ENCODE measurements at places on chromosomes 1 and 21.
A peak's percentile ranks its signal among the peaks of the same experiment; 100 is the strongest.

DNA sequence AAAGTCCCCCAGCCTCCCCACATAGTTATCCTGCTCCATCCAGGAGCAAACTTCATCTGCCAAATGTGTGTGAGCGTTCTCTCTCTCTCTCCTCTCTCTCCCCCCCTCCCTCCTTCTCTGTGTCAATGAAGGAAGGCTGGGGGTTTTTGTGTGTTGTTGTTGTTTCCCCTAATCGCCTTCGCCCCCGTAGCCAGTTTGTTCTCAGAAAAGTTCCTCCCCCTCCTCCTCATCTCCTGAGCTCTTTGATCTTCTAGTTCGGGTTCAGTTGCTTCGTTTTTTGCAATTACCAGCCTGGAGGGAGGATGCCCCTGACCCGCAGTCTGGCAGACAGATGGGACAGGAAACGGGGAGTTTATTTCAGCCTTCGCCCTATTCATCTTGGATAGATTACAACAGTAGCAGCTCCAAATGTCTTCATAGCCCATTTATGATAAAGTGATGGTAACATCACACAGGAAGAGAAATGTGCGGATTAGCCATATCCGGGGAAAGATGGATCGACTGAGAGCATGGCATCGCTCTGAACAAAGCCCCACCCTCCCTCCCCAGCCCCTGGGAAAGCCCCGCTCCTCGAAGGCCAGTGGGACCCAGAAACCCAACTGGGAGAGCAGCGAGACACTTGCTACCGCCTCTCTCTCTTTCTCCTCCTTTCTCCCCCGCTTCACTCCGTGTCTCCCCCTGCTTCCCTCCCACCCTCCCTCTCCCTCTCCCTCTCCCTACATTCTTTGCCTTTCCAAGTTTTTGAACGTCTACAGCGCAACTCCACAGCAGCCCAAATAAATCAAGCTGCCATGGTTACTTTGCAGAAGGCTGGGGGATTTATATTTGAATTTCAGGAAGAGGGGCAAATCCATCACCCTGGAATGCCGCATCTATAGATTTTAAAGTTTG lies 139.7 kb upstream of the ARHGEF16 start:
- DNase-seq: no peak

DNA sequence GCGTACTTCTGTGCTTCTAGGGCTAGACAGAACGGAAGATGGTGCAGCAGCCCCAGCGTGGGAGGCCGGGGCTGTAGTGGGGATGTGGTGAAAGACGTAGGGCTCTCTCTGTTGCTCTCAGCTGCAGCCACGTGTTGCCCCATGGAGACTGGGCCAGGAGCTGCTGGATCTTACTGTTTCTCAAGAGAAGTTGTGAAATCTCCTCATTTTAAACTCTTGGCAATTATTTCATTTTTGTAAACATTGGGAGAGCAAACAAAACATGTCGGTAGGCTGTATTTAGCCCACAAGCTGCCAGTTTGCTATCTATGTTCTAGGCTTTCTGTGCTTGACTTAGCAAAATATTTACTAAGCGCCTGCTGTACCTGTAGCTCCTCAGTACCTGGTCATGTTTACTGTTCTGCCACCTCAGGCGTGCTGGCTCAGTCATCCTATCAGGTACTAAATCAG lies 15.9 kb upstream of the ELOA start:
- no peak for DNase-seq

GRCh38 chr1:25540750-25541342 lies 2.6 kb upstream of the LDLRAP1 start:
- no peak for DNase-seq

- DNase-seq: no peak
Measured at GRCh38 chr1:243227622-243228021, 27.5 kb downstream of the CEP170 start.

GRCh38 chr1:20124456-20125057 lies 5.2 kb upstream of the PLA2G2D start:
- no peak for DNase-seq

DNA sequence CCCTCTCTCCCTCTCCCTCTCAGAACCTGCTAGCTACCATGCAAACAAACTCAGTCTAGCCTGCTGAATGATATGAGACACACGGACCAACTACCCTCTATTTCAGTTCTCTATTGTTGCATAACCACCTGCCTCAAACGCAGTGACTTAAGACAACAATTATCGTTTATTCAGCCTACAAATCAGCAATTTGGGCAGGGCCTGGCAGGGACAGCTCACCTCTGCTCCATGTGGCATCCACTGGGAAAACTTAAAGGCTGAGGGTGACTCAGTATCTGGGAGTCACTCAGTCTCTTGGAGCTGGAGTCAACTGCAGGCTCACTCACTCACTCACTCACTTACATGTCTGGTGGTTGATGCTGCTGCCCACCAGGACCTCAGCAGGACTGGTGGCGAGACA lies 121.3 kb downstream of the SEC16B start:
- DNase-seq: no peak

- no peak for DNase-seq
Measured at GRCh38 chr21:33031152-33031911, 5.6 kb downstream of the OLIG2 start.

- no peak for DNase-seq
Measured at GRCh38 chr1:229271448-229272159, 693 bp downstream of the RAB4A start.

- no peak for DNase-seq
Measured at GRCh38 chr1:25361901-25362300, 23.8 kb downstream of the TMEM50A start.

DNA sequence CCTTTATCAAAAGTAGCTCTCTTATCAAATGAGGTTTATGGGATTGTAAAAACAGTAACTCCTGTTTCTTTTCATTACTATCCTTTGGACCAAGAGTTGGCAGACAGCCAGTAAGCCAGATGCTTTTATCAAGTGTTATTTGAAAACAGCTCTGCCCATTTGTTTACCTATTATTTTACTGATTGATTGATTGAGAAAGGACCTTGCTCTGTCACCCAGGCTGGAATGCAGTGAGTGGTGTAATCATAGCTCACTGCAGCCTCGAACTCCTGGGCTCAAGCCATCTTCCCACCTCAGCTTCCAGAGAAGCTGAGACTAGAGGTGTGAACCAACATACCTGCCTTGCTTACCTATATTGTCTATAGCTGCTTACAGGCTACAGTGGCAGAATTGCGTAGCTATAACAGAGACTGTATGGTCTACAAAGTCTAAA lies 3.6 kb downstream of the PRKAB2 start:
- no peak for DNase-seq

- no peak for DNase-seq
Measured at GRCh38 chr1:233518344-233518743, 95.6 kb upstream of the KCNK1 start.

DNA sequence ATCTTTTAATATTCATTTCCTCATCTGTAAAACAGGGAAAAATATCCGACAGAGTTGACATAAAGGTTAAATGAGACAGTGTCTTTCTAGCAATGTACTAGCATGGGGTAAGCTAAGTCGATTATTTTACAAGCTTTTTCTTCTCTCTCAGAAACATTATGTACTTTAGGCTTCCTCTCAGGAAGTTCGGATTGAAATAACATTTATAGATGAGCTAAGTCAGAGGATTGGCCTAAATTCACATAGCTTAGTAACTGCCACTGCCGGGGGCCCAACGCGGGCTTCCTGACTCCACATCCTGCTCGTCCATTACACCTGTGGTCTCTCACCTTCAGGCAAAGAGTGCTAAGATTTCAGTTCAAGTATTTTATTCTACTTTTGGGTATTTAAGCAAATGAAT lies 462.3 kb upstream of the NFIA start:
- no peak for DNase-seq

DNA sequence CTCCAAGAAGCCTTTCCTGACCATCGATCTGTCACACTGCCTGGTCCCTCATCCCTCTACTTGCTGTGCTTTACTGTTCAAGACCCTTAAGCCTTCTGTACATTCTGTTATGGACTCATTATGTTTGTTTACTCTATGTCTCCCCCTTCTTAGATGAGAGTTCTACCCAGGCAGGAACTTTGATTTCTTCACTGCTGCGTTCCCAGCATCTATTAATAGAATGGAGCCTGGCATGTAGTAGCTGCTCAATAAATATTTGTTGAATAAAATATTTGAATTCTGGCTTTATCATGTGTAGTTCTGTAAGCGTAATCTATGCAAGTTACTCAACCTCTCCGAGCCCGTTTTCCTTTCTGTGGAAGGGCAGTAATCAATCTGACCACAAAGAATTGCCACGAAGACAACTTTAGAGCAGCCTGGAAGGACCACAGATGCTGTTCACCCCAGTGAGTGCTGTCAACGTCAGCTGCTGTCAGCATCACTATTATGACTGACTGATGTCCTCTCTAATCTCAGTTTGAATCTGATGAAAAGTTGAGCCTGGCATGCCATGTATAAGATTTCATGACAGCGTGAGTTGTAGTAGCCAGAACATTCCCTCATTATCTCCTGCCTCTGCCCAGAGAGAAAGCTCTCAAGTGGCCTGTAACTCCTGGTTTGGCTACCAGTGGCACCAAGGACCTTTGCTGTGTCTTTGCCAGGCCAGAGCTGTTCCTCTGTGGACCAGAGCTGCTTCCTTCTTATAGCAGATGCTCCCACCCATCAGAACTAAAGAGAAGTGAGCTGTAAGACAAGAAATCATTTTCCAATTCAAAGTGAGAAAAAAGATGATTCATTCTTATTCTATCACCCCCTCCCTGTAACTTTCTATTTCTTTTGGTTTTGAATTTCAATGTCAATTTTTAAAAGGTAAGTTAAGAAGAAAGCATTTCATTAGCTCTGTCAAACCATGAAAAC lies 94.5 kb downstream of the PRDM2 start:
- no peak for DNase-seq

- no peak for DNase-seq
Measured at GRCh38 chr1:217076902-217077301, 353.7 kb upstream of the ESRRG start.

- no peak for DNase-seq
Measured at GRCh38 chr1:113255720-113256347, 134.5 kb upstream of the MAGI3 start.

DNA sequence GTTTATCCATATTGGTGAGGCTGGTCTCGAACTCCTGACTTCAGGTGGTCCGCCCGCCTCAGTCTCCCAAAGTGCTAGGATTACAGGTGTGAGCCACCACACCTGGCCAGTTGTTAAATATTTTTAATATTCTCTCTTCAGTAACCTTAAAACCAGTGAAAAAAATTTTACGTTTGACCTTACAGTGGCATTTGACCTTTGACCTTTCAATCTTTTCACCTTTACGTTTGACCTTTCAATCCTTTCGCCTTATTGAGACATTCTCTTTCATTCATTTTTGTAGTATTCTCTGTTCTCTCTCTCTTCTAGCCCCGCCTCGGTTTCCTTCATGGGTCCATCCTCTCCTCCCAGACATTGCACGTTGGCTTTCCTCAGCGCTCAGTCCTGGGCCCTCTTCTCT lies 277.9 kb downstream of the DNM3 start:
- DNase-seq: no peak

- peak; percentile 2 for DNase-seq
Measured at GRCh38 chr1:8217011-8217711, 100.8 kb upstream of the SLC45A1 start.

GRCh38 chr1:245172026-245172425 lies 17.2 kb downstream of the KIF26B start:
- no peak for DNase-seq

DNA sequence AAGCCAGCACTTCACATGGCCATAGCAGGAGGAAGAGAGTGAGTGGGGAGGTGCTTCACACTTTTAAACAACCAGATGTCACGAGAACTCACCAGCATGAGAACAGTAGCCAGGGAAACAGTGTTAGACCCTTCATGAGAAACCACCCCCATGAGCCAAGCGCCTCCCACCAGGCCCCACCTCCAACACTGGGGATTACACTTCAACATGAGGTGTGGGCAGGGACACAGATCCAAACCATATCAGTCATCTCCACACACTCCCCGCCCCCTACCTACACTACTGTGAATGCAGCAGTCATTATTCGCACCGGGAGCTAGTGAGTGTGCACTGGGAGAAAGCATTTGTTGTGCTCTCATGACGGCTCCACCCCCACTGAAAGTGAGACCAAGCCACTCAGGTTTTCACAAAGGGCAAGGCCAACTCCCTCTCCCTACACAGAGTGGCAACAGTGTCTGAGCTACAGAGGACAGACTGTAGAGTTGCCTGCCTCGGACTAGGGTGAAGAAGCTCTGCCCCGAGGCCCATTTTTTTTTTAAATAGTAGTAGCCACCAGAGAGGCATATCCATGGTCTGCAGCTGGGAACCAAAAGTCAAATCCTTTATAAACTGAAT lies 125.6 kb downstream of the BARHL2 start:
- DNase-seq: no peak

GRCh38 chr1:209674957-209675564 lies at the start of gene G0S2:
TSS of gene G0S2 (plus strand) at chr1:209675412. CDS start at chr1:209675685, 273 bp downstream.
- DNase-seq: peak; percentile 26

GRCh38 chr1:172122381-172122780 lies 281.1 kb downstream of the DNM3 start:
- DNase-seq: no peak

DNA sequence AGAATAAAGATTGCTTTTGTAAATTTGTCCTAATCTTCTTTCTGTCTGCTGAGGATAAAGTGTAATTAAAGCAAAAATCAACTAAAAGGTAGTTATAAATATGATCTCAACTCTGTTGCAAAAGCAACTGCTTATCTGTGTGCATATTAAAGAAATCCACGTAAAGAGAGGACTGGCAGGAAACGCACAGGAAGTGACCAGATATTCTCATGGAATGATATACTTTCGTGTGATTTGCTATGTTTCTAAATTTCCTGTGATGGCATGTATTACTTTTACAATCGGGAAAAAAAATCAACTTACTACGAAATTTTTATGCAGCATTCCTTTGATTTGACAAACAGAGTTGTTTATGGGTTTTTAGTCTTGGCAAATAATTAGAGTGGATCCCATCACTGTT lies 75.4 kb downstream of the RGS2 start:
- DNase-seq: no peak

DNA sequence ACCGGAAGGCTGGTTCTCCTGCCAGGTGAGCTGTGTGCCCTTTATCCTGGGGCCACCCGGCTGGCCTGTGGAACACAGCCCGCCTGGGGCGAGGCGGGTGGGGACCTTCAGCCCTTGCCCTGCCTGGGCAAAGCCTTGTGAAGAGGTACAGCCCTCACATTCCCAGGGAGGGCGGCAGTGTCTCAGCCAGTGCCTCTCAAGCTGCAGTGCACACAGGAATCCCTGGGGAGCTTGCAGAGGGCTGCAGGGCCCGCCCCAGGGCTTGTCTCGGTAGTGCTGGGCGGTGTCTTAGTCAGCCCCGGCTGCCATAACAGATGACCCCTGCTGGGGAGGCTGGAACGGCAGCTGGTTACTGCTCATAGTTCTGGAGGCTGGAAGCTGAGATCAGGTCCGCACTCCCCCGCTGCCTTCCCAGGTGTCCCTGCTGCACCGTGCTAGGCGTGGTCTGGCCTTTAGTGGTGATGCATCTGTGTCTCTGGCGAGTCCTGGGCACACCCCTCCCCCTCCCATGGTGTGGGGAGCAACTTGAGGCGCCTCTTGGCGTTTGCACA lies 12.6 kb downstream of the DFFB start:
- DNase-seq: no peak

- no peak for DNase-seq
Measured at GRCh38 chr1:117447661-117448060, 80.4 kb downstream of the MAN1A2 start.

- no peak for DNase-seq
Measured at GRCh38 chr1:167067904-167068303, 22.3 kb downstream of the GPA33 start.

GRCh38 chr1:151568626-151569088 lies 28.5 kb downstream of the TUFT1 start:
- DNase-seq: no peak
